NB4 (cell line): ENCODE measurements at places on chromosomes 1 and 21.

GRCh38 chr1:172229942-172230341, 190.5 kb upstream of the C1orf105 start:
- DNase-seq: no peak

DNA sequence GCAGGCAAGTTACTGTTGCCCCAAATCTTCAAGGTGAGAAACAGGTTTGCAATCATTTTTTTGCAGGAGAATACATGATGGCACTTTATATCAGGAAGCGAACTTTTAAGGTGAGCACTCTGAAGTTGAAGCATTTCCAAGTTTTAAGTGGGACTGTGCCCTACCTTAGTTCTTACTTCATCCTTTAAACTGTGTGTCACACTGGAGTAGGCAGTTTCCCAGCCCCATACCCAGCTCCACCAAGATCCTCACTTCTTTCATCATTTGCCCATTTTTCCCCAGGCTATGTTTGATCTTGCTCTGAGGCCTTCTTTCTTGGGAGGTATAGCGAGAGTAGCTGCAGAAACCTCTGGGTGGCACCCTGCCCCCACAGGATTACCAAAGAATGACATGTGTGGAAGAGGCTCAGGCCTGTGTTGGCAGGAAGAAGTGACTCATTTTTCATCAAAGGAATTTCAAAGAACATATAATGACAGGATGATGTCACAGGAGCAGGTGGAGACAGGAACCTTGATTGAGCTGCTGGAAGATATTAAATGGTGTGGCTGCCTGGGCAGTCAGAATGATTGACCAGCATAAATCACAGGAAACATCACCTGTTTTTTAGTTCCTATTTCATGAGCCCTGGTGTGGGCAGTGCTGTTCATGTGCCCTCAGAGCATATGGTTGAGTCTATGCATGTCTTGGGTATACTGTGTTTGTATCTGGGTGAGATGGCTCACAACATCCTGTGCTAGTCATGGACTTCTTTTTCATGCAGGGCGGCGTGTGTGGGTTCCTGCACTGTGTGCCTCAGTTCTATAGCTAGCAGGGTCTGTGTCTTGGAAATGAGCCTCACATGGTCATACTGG, 20.8 kb upstream of the MACF1 start:
- DNase-seq: peak; percentile 82

GRCh38 chr21:45262041-45262581, 25.6 kb downstream of the POFUT2 start:
- DNase-seq: no peak

DNA sequence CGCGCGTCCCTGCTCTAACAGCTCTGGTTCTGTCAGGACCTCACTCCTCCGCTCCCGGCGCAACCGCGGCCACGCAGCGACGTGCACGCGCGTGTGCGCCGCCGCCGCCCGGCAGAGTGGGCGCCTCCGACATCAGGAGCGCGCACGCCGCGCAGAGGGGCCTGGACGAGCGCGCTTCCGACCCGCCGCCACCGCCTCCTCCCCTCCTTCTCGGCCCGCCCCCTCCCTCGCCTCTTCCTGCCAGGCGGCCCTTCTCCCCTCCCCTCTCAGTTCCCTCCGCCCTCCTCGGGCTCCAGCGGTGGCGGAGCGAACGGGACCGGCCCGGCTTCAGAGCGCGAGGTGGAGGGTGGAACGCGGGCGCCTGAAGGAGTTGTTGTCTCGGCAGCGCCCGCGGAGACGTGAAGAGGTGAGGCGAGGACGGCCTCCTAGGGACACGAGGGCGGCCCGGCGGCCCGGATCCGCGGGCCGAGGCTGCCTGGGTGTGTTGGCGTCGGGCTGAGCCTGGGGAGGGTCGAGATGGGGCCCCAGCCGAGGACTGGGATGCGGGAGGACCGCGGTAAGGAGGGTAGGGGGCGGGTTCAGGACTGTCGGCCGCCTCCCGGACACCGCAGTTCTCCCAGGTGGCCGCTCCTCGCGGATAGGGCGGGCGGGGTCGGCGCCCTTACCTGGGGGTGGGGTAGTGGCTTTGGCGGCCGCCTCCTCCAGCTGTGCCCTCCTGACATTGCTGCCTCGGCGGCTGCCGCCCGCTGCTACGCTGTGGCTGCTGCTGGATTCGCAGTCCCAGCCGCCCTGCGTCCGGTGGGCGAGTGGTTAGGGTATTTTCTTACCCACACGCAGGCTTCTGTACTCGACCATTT, at the start of gene RABGAP1L:
TSS of gene RABGAP1L (plus strand) at position 269 of the 857 bp plus-strand sequence.
- DNase-seq: peak; percentile 96

DNA sequence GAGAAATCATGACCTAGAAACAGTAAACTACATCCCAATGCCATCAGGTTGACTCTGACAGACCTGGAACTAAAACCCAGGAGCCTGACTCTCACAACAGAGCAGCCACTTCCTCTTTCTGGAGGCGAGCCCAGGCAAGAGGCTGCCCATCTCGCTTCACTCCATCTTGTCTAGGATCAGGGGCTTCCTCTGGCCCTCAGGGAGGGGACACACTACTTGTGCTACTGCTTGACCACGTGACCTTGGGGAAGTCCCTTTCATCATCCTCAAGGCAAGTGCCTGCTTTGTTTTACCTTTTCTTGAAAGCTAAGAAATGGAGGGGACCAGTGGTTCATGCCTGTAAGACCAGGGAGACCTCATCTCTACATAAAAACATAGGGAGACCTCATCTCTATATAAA, 2.6 kb upstream of the TENT5B start:
- peak; percentile 76 for DNase-seq

- no peak for DNase-seq
Observed at GRCh38 chr21:42618707-42619102, 34.7 kb upstream of the PDE9A start.

- DNase-seq: no peak
Observed at GRCh38 chr1:200887772-200888348, 6.8 kb upstream of the INAVA start.

DNA sequence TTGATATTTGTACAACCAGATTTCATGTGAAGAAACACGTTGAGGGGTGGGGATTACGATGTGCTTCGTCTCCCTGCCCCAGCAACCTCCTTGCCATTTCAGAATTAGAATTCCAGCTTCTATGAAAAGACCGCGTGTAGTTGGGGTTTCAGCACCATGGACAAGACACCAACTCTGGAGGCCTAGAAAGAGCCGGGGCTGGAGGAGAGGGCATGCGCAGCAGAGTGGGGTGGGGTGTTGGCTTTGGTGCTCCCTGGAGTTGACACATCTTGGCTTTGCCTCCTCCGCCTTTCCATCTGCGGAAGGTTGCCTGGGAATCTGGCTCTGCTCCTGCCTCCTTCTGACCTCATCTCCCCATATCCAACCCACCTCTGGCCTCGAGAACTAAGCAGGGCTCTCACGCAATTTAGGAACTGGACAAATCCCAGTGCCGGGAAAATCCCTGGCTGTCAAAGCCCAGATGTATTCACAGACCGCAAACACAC, 11.8 kb downstream of the HTR6 start:
- peak; percentile 55 for DNase-seq

DNA sequence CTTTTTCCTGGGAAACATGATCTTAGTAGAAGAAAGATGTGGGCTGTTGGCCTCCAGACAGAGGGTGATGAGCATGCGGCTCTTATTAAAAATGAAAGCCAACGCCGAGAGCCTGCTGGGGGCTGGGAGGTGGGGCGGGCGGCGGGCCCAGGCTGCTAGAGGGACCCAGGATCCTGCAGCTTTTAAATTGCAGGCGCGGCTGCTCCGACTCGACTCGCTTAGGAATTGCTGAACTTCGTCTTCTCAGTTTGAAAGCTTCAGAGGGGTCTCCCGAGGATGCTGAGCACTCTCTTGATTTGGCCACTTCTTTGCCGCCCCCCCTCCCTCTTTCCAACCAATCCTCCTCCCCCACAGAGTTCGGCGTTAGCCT, 1.2 kb downstream of the AGPAT3 start:
- peak; percentile 52 for DNase-seq

DNA sequence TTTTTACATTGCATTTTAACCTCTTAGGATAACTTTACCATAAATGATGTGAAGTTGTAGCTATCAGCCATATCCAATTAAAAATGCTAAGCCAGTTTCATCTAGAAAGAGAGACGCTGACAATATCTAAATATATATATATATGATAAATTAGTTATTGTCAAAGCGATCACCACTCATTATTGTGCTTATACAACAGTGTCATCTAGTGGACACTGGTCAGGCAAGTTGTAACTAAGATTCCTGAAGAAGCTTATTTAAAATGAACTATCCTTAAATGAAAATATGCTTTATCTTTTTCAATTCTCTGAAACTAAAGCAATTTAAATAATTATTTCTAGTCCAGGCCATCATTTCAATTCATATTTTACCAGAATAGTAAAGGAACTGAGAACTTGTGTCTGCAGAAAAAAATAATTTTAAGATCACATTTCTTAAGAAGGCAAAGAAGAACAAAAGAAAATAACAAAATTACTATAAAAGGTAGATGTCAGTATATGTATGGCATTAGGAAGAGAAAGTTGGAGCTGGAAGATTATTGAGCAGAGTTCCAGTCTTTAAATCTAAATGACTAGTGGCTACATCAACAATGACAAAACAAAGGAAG, 193.3 kb upstream of the SNX7 start:
- peak; percentile 64 for DNase-seq

- DNase-seq: no peak
Observed at GRCh38 chr1:111542187-111542586, 38.8 kb upstream of the ADORA3 start.

- no peak for DNase-seq
Observed at GRCh38 chr1:36091698-36092097, 3.0 kb downstream of the ADPRS start.

DNA sequence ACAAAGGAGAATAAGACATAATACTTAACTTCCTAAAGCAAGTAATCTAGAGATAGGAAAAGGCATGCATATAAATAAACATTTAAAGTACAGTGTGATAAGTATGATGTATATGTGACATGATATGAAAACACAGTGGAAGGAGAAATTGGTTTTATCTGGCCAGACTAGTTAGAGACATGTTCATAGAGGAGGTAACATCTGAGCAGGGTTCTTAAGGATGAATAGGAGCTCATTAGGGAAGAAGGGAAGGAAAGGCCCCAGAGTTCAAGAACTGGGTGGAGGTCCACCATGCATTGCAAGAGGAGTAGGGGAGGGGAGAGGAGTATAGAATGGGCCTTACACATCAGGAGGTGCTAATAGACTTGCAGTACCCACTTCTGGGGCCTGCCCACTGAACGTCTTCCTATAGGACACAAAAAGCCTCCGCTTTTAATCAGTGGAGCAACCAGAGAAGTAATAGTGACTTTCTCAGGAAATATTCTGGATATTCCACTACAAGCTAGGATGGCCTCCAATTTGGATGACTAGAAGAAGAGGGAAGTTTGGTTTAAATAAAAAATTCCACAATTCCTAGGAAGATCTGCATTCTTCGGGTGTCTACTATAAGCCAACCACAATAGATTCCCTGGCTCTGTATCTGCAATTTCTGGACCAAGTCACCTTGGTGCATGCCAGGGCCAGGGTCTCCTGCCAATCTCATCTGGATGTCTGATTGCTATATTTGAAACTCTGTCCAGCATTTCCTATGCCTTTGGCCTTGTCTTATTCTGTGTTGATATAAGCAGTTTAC, 41.9 kb downstream of the NGF start:
- no peak for DNase-seq

- DNase-seq: no peak
Observed at GRCh38 chr21:45280969-45281368, 6.7 kb downstream of the POFUT2 start.

- DNase-seq: no peak
Observed at GRCh38 chr1:226958300-226958699, 18.2 kb downstream of the COQ8A start.

GRCh38 chr1:169681140-169681539, 30.3 kb downstream of the SELL start:
- DNase-seq: no peak

GRCh38 chr1:103561643-103562395, 9.6 kb upstream of the AMY2B start:
- peak; percentile 23 for DNase-seq

GRCh38 chr1:6490181-6491080, 1.0 kb downstream of the PLEKHG5 start:
- DNase-seq: peak; percentile 91

DNA sequence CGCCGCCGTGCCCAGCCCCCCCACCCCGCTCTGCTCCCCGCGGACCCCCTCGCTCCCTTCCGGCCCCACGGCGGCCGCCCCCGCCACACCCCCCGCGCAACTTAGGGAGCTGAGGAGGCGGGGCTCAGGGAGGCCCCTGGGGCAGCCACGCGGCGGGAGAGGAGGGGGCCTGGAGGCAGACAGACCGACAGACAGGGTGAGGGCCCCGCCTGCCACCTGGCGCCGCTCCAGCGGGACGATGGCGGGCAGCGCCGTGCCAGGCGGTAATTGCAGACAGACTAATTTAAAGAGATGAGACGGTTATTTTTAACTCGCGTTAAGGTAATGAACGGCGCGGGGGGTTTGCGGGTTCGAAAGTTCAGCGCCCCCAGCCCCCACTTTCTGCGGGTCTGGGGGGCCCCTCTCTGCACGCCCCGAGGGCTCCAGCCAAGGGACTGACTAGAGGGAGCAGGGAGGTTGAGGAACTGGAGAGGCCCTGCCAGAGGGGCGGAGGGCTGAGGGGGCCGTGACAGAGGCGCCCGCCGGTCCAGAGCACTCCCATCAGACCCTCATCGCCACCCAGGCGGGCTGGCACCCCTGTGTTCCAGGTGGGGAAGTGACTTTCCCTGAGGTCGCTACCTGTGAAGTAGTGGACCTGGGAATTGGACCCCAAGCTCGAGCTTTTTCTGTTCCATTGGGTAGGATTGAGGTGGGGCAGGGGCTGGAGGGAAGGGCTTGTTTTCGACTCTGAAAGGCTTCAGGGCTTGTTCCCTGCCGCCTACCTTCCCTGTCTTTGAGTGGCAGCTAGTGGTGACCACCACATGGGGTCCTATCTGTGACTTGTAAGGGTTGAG, 5.4 kb downstream of the FOXO6 start:
- DNase-seq: peak; percentile 58

- no peak for DNase-seq
Observed at GRCh38 chr1:38932571-38932970, 9.1 kb downstream of the RHBDL2 start.

GRCh38 chr21:18677632-18678031, 274.0 kb upstream of the TMPRSS15 start:
- DNase-seq: no peak

DNA sequence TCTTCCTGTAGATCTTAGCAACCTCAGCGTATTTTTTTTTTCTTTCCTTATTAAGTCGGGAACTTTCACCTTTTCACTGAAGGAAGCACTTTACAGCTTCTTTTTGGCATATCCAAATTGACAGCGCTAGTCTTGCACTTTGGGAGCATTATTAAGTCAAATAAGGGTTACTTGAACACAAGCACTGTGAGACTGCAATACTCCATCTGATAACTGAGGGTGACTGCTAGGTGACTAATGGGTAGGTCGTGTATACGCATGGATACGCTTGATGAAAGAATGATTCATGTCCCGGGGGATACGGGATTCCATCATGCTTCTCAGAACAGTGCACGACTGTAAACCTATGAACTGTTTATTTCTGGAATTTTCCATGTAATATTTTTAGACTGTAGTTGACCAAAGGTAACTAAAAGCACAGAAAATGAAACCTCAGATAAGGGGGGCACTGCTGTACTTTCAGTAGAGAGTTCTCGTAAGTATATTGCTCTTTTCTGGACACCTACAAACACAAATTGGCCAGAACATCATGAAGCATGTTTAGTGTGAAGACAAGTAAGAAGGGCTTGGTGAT, 364.7 kb downstream of the SMYD3 start:
- DNase-seq: peak; percentile 21

GRCh38 chr1:65505547-65506300, 85.3 kb downstream of the LEPR start:
- no peak for DNase-seq

GRCh38 chr21:39217356-39218081, 34.3 kb upstream of the PSMG1 start:
- DNase-seq: no peak

- no peak for DNase-seq
Observed at GRCh38 chr1:26159743-26160039, 812 bp downstream of the FAM110D start.
